Activated CD4-positive, alpha-beta T cell treated with anti-CD3 and anti-CD28 coated beads for 36 hours (primary cell): ENCODE measurements at places on chromosomes 1 and 21.
A peak's percentile ranks its signal among the peaks of the same experiment; 100 is the strongest.

- H3K27me3 ChIP-seq, result peaks cover 15% of the 10 kb centered on the region
- peaks cover 5% of the 10 kb centered on the region for H3K4me1 ChIP-seq
- DNase-seq, result no peak
- H3K27ac ChIP-seq, result no peak within 1 kb of the TSS
- H3K4me3 ChIP-seq, result no peak within 1 kb of the TSS
- no peaks in the 10 kb centered on the region for H3K36me3 ChIP-seq
Observed at GRCh38 chr1:152970495-152970894, at the start of gene SPRR4. TSS of gene SPRR4 (plus strand) at chr1:152970648. CDS start at chr1:152971891, 1,243 bp downstream.

DNA sequence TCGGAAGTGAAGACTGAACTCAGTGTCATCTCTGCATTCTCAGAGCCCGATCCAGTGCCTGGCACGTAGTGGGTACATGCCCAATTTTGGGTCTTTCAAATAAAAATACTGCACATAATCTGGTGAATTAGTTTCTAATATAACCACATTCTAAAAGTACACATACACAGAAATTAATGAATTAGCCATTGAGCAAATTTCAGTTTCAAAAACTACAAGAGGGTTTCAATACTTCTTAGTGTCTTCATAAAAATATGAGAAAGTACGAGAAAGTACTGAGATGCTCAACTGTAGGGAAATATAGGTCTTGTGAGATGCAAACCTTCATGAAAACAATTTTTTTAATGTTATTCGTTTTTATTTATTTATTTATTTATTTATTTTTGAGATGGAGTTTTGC is 86.9 kb downstream of the SMYD2 start:
- H3K4me1 ChIP-seq, result no peaks in the 10 kb centered on the region
- H3K4me3 ChIP-seq, result no peak overlapping the region
- H3K27me3 ChIP-seq, result peaks cover 16% of the 10 kb centered on the region
- H3K27ac ChIP-seq, result no peak overlapping the region
- H3K36me3 ChIP-seq, result no peaks in the 10 kb centered on the region
- DNase-seq, result no peak

GRCh38 chr1:209601809-209602657 is 18.5 kb downstream of the CAMK1G start:
- peaks cover 3% of the 10 kb centered on the region for H3K4me1 ChIP-seq
- no peaks in the 10 kb centered on the region for H3K36me3 ChIP-seq
- peak; percentile 63 for DNase-seq
- H3K4me3 ChIP-seq, result no peak overlapping the region
- H3K27ac ChIP-seq, result no peak overlapping the region
- H3K27me3 ChIP-seq, result peaks cover 9% of the 10 kb centered on the region

- no peak overlapping the region for H3K4me3 ChIP-seq
- H3K4me1 ChIP-seq, result no peaks in the 10 kb centered on the region
- H3K27ac ChIP-seq, result no peak overlapping the region
- no peak for DNase-seq
- H3K27me3 ChIP-seq, result no peaks in the 10 kb centered on the region
- H3K36me3 ChIP-seq, result no peaks in the 10 kb centered on the region
Observed at GRCh38 chr1:30663596-30664091, 59.7 kb downstream of the MATN1 start.

DNA sequence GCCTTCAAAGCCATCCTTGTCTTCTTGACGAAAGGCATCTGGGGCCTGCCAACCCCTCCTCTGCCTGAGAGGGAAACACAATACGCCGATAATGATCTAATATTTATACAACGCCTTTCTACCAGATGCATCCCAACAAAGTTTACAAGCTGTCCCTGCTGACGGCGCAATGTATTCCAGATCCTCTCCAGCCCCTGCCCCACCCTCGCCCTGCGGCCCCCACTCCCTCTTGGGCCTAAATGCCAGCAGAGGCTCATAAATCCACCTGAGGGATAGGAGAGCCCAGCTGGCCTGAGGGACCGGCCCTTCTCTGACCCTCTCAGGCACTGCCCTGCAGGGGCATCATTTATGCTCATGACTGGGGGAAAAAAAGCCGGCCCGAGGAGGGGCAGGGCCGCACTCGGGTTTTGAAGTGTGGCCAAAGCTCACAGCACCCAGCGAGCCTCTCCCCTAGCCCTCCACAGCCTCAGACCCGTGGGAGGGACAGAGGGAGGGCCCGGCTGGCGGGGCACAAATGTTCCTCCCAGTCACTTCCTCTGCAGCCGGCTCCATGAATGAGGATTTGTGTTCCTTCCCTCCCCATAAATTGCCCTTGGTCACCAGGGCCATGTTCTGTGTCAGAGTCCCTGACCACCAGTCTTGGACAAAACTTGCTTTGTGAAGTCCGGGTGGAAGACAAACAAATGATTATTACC is 140.3 kb downstream of the FOXD2 start:
- no peaks in the 10 kb centered on the region for H3K36me3 ChIP-seq
- no peaks in the 10 kb centered on the region for H3K4me1 ChIP-seq
- H3K27ac ChIP-seq, result no peak overlapping the region
- H3K4me3 ChIP-seq, result no peak overlapping the region
- H3K27me3 ChIP-seq, result peaks cover 11% of the 10 kb centered on the region
- DNase-seq, result no peak

DNA sequence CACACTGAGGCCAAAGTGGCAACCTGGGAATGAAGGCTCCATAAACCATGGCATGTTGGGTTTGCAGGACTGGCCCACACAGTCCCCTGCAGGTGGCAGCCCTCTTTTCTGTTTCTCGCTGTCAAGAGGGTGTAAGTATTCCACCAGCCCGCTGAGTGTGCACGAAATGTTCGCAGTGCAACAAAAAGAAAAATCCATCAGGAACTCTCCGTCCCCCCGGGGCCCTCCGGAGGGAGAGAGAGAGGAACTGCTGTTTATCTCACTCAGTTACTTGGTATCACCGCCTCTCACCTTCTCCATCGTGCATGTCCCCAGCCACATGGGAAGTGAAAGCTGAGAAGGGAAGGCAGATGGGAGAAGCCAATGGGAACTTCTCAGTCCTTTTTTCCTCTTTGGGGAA is 38.3 kb downstream of the NCF2 start:
- H3K4me1 ChIP-seq, result peaks cover 2% of the 10 kb centered on the region
- peaks cover 28% of the 10 kb centered on the region for H3K36me3 ChIP-seq
- DNase-seq, result no peak
- H3K27me3 ChIP-seq, result no peaks in the 10 kb centered on the region
- H3K27ac ChIP-seq, result no peak overlapping the region

DNA sequence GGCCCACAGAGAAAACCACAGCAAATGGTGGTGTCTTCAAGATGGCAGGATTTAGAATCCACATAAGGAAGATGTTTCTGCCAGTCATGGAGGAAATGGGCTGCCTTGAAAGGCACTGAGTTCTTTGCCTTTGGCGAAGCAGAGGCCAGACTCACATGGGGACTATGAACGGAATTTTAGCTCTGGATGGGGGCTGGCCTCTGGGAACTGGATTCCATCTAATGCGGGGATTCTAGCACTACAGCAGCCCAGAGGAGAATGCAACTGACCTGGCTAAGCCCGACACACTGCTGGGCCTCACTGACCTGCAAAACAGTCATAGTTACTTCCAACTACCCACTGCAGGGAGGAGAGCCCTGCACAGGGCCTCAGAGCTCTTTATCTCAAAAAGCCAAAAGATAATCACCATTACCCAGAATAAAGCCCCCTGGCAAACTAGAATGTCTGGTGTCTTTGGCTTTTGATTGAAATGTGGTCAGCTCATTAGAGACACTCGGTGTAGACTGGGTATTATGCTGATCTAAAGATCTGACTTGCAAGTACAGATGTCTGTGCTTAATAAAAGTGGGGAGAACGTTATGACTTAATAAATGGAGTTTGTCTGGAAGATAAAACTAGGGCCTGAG is 11.6 kb downstream of the HCRTR1 start:
- H3K27me3 ChIP-seq, result no peaks in the 10 kb centered on the region
- no peak for DNase-seq
- H3K27ac ChIP-seq, result no peak overlapping the region
- H3K4me3 ChIP-seq, result no peak overlapping the region
- H3K4me1 ChIP-seq, result no peaks in the 10 kb centered on the region
- peaks cover 17% of the 10 kb centered on the region for H3K36me3 ChIP-seq

DNA sequence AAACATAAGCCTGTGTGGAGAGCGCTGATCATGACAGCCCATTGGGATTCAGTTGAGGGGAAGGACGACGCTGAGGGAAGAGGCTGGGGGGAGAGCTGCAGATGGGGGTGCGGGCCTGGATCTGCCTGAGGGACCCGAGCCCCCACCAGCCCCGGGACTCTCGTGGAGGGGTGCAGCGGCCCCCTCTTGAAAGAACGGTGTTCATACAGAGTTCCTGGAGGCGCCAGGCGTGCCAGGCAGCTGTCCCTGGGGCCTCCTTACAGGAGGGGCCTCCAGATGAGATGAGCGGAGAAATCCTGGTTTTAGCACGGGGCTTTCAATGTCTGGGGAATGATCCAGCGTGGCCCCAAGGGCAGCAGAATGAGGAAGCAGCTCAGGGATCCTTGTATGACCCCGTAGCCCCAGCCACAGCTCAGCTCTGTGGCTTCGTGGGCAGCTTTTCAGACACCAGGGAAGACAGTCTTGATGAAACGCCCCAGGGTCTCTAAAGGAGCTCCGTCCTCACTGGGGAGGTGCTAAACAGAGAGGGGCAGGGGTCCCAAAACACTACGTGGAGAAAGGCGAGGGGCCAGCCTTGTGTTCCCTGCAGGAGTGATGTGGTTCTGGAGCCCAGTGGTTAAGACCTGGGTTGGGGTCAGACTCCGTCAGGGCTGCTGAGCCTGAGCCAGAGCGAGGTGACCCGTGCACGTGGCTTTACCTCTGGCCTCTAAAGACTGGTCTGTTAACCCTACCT is 7.2 kb upstream of the DSCAM start:
- no peak for DNase-seq
- H3K4me3 ChIP-seq, result no peak overlapping the region
- no peaks in the 10 kb centered on the region for H3K4me1 ChIP-seq
- no peaks in the 10 kb centered on the region for H3K36me3 ChIP-seq
- H3K27me3 ChIP-seq, result peaks cover 14% of the 10 kb centered on the region
- no peak overlapping the region for H3K27ac ChIP-seq

- no peak overlapping the region for H3K27ac ChIP-seq
- no peak for DNase-seq
- no peaks in the 10 kb centered on the region for H3K36me3 ChIP-seq
- peaks cover 11% of the 10 kb centered on the region for H3K27me3 ChIP-seq
Observed at GRCh38 chr1:117820694-117821381, 108.6 kb downstream of the GDAP2 start.

DNA sequence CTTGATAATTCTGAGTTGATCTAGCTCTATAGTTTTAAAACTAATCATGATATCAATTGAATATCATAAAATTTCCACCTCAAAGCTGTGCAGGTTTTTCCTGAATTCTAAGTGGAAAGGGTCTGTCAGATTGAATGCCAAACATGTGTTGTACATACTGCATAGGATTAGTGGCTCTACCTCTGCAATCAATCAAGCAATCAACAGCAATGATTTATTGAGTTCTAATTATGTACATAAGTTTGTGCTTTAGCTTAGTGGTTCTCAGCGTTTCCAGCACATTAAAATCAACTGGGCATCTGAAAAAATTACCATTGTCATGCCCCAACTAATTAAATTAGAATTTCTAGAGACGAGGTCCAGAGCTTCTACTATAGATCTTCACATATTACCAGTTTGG is 251.5 kb downstream of the BACH1 start:
- no peaks in the 10 kb centered on the region for H3K27me3 ChIP-seq
- H3K4me1 ChIP-seq, result no peaks in the 10 kb centered on the region
- no peak overlapping the region for H3K4me3 ChIP-seq
- peaks cover 4% of the 10 kb centered on the region for H3K36me3 ChIP-seq
- H3K27ac ChIP-seq, result no peak overlapping the region
- DNase-seq, result no peak

GRCh38 chr1:21666576-21667320 is 2.4 kb downstream of the RAP1GAP start:
- H3K4me1 ChIP-seq, result peaks cover 23% of the 10 kb centered on the region
- no peaks in the 10 kb centered on the region for H3K36me3 ChIP-seq
- peak overlapping the region; percentile 24 for H3K27ac ChIP-seq
- H3K27me3 ChIP-seq, result peaks cover 32% of the 10 kb centered on the region
